ENCODE measurements at places on chromosomes 7 and 10. TPM values are rescaled to one million over a fixed set of nuclear protein-coding genes. Genes with fewer than 3 reads are reported as not detected.

TUBGCP2 gene
- 55.8 TPM for total RNA-seq

CD36 gene
- not detected for total RNA-seq

COBL gene
- total RNA-seq: not detected

PAPOLB gene
- total RNA-seq: not detected

DHX32 gene
- total RNA-seq: 38.9 TPM

TMEM139 gene
- total RNA-seq: 0.86 TPM

HTR7 gene
- total RNA-seq: 0.28 TPM

MYL10 gene
- total RNA-seq: not detected

CYP3A7 gene
- total RNA-seq: not detected

ITPRID1 gene
- total RNA-seq: not detected

TET1 gene
- 0.87 TPM for total RNA-seq

SRPK2 gene
- total RNA-seq: 38.5 TPM

HOXA7 gene
- not detected for total RNA-seq

AKR1D1 gene
- total RNA-seq: not detected

METTL27 gene
- 0.76 TPM for total RNA-seq

ADAM12 gene
- 25.5 TPM for total RNA-seq

TNS3 gene
- 0.71 TPM for total RNA-seq

CALML5 gene
- total RNA-seq: not detected

PSD gene
- total RNA-seq: 8.0 TPM

OR6V1 gene
- total RNA-seq: not detected

NUTM2A gene
- 0.34 TPM for total RNA-seq

LIPF gene
- total RNA-seq: not detected

HACD1 gene
- 3.5 TPM for total RNA-seq

GIMAP1 gene
- 5.1 TPM for total RNA-seq

GHRHR gene
- total RNA-seq: not detected

CYP2C19 gene
- not detected for total RNA-seq

SLC18A3 gene
- total RNA-seq: not detected

AOAH gene
- total RNA-seq: 1.4 TPM

MGAM2 gene
- 0.58 TPM for total RNA-seq

A1CF gene
- not detected for total RNA-seq

TIMM23 gene
- 86.0 TPM for total RNA-seq

WIPF3 gene
- total RNA-seq: not detected

MEST gene
- 1.5 TPM for total RNA-seq

ZC3HAV1L gene
- 32.4 TPM for total RNA-seq

HPS6 gene
- total RNA-seq: 12.5 TPM

NAT16 gene
- not detected for total RNA-seq

PTPRE gene
- total RNA-seq: 54.1 TPM

PCLO gene
- total RNA-seq: not detected

UPK3B gene
- total RNA-seq: 0.79 TPM

LRIT1 gene
- not detected for total RNA-seq

VSIR gene
- 27.9 TPM for total RNA-seq

TCTN3 gene
- 20.3 TPM for total RNA-seq

LBX1 gene
- not detected for total RNA-seq

FRMD4A gene
- 0.69 TPM for total RNA-seq

LRRC61 gene
- 61.6 TPM for total RNA-seq

BTBD16 gene
- total RNA-seq: not detected

DUSP5 gene
- total RNA-seq: 43.2 TPM

PNLIPRP2 gene
- total RNA-seq: not detected

C7orf57 gene
- total RNA-seq: 0.32 TPM

PPP1R17 gene
- not detected for total RNA-seq

OR2A5 gene
- not detected for total RNA-seq

TCF7L2 gene
- 1.1 TPM for total RNA-seq

PGAM2 gene
- total RNA-seq: not detected

AGR2 gene
- total RNA-seq: not detected

ERVW-1 gene
- total RNA-seq: not detected

Data from activated T-helper 17 cell treated with anti-CD3 and anti-CD28 coated beads, Interleukin-2, amount 50 U/mL, for 72 hours (primary cell).